NCI-H226 (cell line): ENCODE measurements at places on chromosomes 6 and 20.
A peak's percentile ranks its signal among the peaks of the same experiment; 100 is the strongest.

- no peak for DNase-seq
These were observed 58.3 kb downstream of the MAFB start for GRCh38 chr20:40630713-40631112.

GRCh38 chr6:148440016-148440415 lies 97.4 kb downstream of the SASH1 start:
- DNase-seq: no peak

- DNase-seq: no peak
These were observed 285.7 kb downstream of the BTBD9 start for GRCh38 chr6:38354037-38354381.

- DNase-seq: no peak
These were observed 12.6 kb downstream of the HSPA12B start for GRCh38 chr20:3744806-3745685.

- no peak for DNase-seq
These were observed 19.1 kb downstream of the BTN2A1 start for GRCh38 chr6:26476896-26477295.

- DNase-seq: no peak
These were observed 103.9 kb downstream of the ALDH8A1 start for GRCh38 chr6:134846031-134846430.

DNA sequence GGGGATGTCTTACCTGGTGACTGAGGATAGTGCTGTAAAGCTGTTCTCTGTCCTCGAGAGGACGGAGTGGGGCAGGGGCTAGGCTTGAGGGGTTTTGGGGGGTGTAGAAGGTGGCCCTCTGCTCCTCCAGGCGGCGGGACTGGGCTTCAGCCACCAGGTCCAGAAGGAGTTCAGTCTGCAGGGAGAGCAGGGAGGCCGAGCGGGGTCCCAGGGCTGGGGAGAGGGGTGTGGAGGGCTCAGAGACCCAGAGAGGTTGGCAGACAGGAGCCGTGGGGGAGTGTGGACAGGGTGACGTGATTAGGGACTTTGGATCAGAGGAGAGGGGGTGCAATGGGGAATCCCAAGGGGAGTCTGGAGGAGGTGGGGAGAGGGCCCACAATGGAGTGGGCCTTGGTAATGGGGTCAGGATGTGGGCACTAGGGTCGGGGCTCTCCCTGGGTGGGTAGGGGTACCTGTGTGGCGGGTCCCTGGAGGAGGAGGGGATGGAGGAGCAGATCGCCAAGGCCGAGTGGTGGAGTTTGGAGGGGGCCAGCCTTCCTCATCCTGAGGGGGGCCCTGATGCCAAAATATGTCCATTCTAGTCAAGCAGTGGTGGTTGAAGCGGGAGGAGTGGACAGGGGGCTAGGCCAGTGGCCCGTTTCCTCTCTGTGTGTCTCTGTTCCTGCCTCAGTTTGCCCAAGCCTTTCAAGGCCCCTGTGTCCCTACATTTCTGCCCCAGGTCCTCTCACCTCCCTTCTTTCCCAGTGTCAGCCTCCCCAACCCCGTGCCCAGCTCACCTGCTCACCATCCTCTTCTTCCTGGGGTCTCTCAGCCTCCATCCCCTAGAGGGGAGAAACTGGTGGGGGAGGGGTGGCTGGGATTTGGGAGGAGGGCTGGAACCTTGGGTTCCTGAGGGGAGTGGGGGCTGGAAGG lies 491 bp downstream of the GPSM3 start:
- DNase-seq: no peak

GRCh38 chr6:139743664-139744437 lies 369.4 kb upstream of the CITED2 start:
- DNase-seq: peak; percentile 92

DNA sequence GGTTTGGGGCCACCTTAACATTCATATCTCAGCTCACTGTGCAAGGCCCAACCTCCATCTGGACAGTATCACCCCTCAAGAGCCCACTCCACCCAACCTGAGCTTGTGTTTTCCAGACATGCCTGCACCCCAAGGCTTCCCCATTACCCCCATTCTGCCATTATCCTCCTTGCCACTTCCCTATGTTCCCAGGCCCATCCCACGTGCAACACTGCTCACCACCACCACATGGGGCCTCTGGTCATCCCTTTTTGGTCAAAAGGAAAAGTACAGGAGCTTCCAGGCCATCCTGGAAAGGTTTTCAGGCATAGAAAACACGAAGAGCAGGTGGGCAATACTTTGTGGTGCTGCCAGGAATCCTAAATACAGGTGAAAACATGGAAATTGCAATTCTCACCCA lies 140.3 kb downstream of the SYNDIG1 start:
- DNase-seq: no peak

- no peak for DNase-seq
These were observed 22.1 kb upstream of the TENT5A start for GRCh38 chr6:81774542-81774941.

DNA sequence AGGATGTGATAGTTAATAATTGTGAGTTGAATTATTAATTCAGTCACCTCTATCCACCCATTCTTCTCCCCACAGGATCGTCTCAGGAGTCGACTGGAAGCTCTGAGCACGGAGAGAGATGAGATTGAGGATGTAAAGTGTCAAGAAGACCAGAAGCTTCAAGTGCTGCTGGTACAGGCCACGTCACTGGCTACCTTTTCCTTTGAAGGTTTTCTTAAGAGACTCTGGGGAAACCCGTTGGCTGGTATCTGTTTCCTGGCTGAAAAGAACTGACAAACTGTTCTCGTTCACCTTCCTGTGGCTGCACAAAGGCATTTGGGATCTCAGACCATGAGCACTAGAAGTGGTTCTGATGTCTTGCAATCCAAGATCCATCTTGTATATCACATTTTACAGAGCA lies 3.8 kb downstream of the TRIM15 start:
- no peak for DNase-seq

DNA sequence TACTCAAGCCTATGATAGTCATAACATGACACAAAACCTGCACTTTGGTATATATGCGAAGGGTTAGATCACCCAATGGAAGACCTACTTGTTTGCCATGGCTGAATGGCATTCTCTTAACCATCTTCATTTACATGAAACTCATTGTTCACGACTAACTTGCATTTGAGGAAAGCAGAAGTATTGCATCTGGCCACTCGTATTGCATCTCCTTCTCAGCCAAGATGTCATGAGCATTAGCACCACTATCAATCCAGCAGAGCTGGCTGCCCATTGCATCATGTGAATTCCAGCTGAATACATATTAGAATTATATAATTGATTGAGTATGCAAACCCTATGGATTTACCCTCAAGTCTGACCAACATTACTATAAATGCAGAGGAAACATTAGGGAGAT lies 390.2 kb downstream of the LAMA2 start:
- no peak for DNase-seq

- DNase-seq: no peak
These were observed 11.0 kb downstream of the SULF2 start for GRCh38 chr20:47774131-47774777.

GRCh38 chr20:33014336-33015113 lies 7.0 kb downstream of the BPIFB2 start:
- DNase-seq: no peak

GRCh38 chr6:95231416-95231815 lies 345.9 kb upstream of the MANEA start:
- DNase-seq: no peak

DNA sequence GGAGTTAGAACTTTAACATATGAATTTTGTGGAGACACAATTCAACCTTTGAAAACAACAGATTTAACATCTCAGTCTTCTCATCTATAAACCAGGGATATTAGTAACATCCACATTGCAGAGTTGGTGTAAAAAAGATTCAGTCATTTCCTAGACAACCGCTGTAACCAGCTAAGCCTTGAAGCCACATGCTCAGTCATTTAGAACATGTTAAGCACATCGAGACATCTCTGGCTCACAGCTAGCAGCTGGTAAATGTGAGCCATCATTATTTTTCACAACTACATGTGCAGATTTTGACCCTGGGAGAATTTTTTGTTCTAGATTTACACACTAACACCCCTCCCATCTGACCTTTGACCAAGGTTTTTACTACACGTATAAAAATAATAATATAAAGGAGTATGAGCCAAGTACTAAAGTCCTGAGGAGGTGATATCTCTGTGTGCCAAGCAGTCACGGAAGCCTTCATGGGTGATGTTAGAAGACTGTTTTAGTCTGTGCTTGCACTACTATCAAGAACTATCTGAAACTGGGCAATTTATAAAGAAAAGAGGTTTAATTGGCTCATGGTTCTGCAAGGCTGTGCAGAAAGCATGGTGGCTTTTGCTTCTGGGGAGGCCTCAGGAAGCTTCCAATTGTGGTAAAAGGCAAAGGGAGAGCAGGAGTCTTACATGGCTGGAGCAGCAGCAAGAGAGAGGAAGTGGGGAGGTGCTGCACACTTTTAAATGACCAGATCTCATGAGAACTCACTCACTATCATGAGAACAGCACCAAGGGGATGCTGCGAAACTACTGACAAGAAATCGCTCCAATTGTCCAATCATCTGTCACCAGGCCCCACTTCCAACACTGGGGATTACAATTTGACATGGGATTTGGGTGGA lies 48.7 kb upstream of the IL20RA start:
- no peak for DNase-seq

GRCh38 chr6:53692172-53692571 lies 26.6 kb upstream of the KLHL31 start:
- no peak for DNase-seq

DNA sequence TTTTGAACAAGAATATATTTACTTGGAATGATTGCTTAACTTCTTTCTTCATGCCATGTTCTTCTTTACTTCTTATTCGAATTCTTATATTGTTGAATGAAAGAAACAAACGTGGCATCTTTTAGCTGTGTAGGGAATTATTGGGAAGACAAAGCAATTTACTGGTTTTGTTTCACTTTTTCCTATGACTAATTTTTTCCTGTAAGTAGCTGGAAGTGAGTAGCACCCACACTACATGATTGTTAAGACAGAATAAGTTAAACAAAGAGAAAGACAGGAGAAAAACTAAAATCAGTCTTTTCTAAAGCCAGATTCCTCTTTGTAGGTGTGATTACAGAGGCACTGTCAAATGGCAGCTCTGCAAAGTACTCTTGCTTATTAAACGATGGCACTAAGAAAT lies 593.4 kb downstream of the EYS start:
- no peak for DNase-seq

DNA sequence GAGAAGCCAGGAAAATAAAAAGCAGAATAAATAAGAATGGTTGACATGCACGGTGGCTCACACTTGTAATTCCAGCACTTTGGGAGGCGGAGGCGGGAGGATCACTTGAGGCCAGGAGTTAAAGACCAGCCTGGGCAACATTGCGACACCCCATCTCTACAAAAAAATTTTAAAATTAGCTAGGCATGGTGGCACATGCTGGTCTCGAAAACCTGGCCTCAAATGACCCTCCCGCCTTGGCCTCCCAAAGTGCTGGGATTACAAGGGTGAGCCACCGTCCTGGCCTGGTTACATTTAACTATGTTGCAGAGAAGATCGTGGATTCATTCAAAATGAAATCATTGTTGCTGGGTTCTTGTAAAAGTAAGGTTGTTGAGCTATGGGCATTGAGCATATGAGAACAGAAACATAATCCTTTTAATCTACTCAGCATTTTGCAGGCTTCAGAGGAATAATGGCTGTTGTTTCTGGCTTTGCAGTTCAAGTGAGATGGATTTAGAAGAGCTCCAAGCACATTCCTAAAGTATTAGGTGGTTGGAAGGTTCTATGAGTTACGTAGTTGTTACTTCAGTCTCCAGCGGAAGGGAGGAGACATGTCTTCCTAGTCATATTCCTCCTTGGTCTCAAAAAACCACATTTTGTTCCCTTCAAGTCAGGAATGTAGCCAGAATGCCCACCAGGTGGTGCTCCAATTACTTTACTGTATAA lies 45.6 kb upstream of the RAB23 start:
- DNase-seq: peak; percentile 97

DNA sequence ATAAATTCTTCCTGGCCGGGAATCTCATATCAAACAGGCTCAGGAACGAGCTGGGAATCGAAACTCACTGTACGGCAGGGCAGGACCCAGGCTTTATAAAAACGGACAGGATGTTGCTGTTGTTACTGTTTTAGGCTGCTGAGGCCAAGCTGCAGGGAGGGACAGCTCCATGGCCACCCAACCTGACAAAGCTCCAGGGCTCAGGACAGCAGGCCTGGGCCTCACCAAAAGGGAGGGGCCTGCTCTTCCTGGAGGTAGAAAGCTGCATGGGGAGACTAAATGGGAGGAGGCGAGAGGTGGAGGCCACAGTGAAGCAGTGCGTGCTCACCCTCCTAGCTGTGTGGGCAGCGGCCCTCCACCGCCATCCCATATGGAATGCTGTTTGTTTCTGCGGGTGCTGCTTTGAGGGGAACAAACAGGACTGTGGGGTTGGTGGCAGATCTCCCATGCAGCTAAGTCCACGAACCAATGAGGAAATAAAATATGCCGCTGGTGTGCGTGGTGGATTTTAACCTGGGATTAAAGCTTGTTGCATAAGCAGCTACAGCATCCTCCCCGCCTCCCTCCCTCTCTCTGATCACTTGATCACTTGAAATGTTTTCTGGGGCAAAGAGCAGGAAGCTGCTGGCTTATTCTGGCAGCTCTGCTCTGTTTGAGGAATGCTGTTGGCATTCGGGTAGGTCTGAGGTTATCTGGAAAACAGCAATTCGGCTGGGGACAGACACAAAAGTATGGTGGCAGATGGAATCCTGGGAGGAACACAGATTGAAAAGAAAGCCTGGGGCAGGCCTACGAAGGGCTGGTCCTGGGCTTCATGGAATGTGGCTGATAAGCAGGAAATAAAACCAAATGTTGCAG lies 2.4 kb upstream of the ZMYND8 start:
- peak; percentile 97 for DNase-seq

- no peak for DNase-seq
These were observed 115.4 kb downstream of the DTNBP1 start for GRCh38 chr6:15547400-15547799.
